ENCODE measurements at places on chromosomes 16 and 17.

GRCh38 chr16:47965439-47965838 is 190.4 kb downstream of the ABCC12 start:
- DNase-seq = peak; percentile 64

DNA sequence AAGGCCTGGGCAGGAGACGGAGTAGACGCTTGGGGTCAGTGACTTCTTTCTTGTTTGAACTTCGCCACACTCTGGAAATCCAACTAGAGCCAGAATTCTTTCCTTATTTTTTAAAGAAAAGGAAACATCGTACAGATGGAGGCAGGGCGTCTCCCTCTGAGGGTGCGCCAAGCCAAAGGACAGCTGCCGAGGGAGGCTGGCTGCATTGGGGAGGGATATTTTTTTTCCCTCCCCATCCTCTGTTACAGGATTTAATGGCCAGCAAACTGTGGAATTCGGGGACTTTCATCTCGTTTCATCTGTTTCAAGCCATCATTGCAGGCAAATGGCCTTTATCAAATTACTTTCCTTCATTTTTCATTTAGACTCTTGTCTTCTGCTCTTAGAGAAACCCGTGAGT is 15.9 kb downstream of the CDK5R1 start:
- no peak for DNase-seq

- DNase-seq = no peak
These were observed 38.4 kb upstream of the PABPN1L start for GRCh38 chr16:88904676-88905365.

DNA sequence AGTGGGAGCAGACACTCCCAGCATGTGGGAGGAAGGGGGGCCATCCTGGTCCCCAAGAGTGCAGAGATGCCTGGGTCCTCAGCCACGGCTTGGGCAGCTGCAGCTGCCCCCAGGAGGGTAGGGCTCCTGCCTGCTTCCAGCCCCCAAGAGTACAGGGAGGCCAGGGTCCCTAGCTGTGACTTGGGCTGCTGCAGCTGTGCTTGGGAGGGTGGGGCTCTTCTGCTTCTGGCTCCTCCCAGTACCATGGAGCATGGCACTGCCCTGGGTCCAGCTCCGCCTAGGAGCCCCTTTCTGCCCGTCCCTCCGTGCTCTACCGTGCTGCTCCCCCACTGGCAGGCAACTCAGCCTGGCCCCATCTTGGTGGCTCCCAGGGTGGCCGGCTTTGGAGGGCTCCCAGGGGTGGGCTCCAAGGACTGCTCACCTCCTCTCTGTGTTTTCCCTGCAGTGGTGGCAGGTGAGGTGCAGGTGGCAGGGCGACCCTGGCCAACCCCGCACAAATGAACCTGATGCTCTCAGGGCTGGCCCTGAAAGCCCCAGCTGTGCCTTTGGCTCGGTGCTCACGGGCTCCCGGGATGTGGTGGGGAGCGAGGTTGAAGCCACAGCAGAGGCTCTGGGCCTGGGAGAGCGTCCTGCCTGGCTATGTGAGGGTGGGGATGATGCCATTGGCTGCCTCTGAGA is 18.5 kb upstream of the USP22 start:
- DNase-seq = no peak

- no peak for DNase-seq
These were observed 85.3 kb downstream of the HAPSTR1 start for GRCh38 chr16:9176547-9177418.

- DNase-seq = peak; percentile 14
These were observed 19.6 kb upstream of the KANSL1 start for GRCh38 chr17:46212634-46213435.

Data from NCI-H524 treated with DMSO at 0.1 percent for 48 hours (cell line).